Activated B cell treated with CpG ODN at 0.5 μM for 24 hours (primary cell): ENCODE measurements at places on chromosomes 4 and X. TPM values are rescaled to one million over a fixed set of nuclear protein-coding genes. Genes with fewer than 3 reads are reported as not detected.
A peak's percentile ranks its signal among the peaks of the same experiment; 100 is the strongest.

- DNase-seq, result no peak
- H3K27me3 ChIP-seq, result no peaks in the 10 kb centered on the region
- peaks cover 4% of the 10 kb centered on the region for H3K4me1 ChIP-seq
- H3K36me3 ChIP-seq, result peaks cover 40% of the 10 kb centered on the region
- H3K4me3 ChIP-seq, result no peak overlapping the region
- no peak overlapping the region for H3K27ac ChIP-seq
Measured at GRCh38 chr4:87101543-87102199, 118.7 kb downstream of the KLHL8 start.

DNA sequence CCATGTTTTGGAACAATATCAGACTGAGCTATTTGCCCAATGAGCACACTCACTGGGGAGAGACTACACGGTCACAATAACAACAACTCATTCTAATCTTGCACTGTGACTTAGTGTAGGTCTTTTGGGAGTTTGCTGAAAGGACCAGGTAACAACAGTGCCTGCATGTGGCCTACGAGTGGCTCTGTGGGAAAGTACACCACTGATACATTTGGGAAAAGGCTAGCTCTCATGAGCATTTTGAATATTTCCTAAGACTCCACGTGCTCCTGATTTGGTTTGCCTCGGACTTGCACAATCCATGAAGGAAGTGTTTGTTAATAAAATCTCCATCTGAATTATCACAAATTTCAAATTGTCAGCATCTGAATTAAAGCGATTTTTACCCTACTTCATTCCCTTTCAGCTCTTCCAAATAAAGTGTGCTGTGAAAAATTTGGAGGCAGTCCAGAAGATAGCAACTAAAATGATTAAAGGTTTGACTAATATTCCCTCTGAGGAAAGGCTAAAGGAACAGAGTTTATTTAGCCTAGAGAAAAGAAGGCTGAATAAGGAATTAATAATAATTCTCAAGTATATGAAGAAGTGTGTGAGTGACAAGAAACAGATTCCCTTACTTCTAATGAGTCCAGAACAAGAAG is 406.4 kb downstream of the PPARGC1A start:
- no peaks in the 10 kb centered on the region for H3K4me1 ChIP-seq
- no peaks in the 10 kb centered on the region for H3K27me3 ChIP-seq
- H3K27ac ChIP-seq, result no peak overlapping the region
- no peak overlapping the region for H3K4me3 ChIP-seq
- no peak for DNase-seq

DNA sequence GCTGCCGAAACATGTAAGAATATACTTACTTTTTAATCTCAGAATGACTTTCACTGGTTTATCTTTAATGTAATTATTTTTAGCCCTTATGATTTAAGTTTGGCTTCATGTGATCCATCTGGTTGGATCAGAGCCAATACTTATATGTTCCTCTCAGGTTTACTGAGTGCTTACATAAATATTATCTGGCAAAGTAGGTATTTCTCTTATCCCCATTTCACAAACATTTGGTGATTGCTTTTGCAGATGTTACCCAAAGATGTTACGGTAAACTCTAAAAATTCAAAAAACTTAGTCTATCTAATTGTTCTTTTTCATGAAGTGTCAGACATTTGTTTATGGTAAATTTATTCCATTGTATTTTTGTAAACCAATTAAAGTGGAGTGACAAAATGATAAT is 115.0 kb upstream of the TLL1 start:
- H3K27me3 ChIP-seq, result no peaks in the 10 kb centered on the region
- H3K27ac ChIP-seq, result no peak overlapping the region
- H3K4me1 ChIP-seq, result no peaks in the 10 kb centered on the region
- no peaks in the 10 kb centered on the region for H3K36me3 ChIP-seq

DNA sequence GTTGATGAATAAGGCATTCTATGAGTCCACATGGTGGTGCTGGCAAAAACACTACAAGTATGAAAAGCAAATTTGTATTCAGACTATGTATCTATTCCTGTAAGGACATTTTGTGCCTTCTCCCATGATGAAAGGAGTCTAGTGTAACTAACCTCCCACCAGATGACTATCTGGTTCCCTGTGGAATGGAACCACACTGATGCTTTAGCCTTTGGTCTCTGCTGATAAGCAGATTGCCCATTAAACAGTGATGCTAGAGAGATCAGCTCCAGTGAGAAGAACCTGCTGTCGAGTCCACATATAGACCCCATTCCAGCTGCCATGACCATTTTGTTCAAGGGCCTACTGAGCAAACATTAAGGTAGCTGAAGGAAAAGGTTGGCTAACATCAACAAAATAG is 10.5 kb upstream of the THOC2 start:
- no peaks in the 10 kb centered on the region for H3K36me3 ChIP-seq
- no peaks in the 10 kb centered on the region for H3K4me1 ChIP-seq
- no peak for DNase-seq
- no peaks in the 10 kb centered on the region for H3K27me3 ChIP-seq

DNA sequence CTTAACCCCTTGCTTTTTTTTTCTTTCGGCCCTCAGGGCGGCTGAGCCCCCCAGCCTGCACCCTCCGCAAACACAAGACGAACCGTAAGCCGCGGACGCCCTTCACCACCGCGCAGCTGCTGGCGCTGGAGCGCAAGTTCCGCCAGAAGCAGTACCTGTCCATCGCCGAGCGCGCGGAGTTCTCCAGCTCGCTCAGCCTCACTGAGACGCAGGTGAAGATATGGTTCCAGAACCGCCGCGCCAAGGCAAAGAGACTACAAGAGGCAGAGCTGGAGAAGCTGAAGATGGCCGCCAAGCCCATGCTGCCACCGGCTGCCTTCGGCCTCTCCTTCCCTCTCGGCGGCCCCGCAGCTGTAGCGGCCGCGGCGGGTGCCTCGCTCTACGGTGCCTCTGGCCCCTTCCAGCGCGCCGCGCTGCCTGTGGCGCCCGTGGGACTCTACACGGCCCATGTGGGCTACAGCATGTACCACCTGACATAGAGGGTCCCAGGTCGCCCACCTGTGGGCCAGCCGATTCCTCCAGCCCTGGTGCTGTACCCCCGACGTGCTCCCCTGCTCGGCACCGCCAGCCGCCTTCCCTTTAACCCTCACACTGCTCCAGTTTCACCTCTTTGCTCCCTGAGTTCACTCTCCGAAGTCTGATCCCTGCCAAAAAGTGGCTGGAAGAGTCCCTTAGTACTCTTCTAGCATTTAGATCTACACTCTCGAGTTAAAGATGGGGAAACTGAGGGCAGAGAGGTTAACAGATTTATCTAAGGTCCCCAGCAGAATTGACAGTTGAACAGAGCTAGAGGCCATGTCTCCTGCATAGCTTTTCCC is 3.4 kb downstream of the MSX1 start:
- H3K27ac ChIP-seq, result no peak overlapping the region
- no peak overlapping the region for H3K4me3 ChIP-seq
- peaks cover 2% of the 10 kb centered on the region for H3K36me3 ChIP-seq
- no peak for DNase-seq
- H3K4me1 ChIP-seq, result peaks cover 29% of the 10 kb centered on the region
- peaks cover 57% of the 10 kb centered on the region for H3K27me3 ChIP-seq

GRCh38 chrX:6262959-6263358 is 34.3 kb upstream of the NLGN4X start:
- no peak for DNase-seq
- H3K4me1 ChIP-seq, result no peaks in the 10 kb centered on the region
- no peaks in the 10 kb centered on the region for H3K36me3 ChIP-seq
- no peak overlapping the region for H3K27ac ChIP-seq
- no peak overlapping the region for H3K4me3 ChIP-seq
- no peaks in the 10 kb centered on the region for H3K27me3 ChIP-seq

- no peak overlapping the region for H3K4me3 ChIP-seq
- H3K27me3 ChIP-seq, result peaks cover 36% of the 10 kb centered on the region
- H3K4me1 ChIP-seq, result peaks cover 3% of the 10 kb centered on the region
- DNase-seq, result no peak
- no peaks in the 10 kb centered on the region for H3K36me3 ChIP-seq
- no peak overlapping the region for H3K27ac ChIP-seq
Measured at GRCh38 chrX:642436-643240, 12.0 kb downstream of the SHOX start.

- no peaks in the 10 kb centered on the region for H3K36me3 ChIP-seq
- peak overlapping the region; percentile 95 for H3K27ac ChIP-seq
- H3K27me3 ChIP-seq, result peaks cover 5% of the 10 kb centered on the region
Measured at GRCh38 chr4:3387154-3387942, 54.4 kb upstream of the HGFAC start.

DNA sequence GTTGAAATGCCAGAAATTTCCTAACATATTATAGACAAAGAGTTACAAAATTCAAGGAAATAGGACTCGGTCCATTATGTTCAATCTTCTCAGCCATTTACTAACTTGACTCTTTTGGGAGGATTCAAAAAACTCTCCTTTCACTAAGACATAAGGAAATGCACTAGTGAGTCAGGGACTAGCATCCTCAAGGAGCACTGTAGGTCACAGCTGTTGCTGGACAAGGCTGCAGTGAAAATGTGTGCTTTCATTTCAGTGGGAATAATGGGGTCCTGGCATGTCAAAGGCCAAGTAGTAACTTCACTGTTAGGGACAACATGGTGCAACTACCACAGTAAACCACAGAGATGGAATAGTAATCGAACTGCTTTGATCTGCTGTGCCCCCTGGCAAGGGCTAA is 56.9 kb upstream of the ABCG2 start:
- H3K4me3 ChIP-seq, result no peak overlapping the region
- H3K27me3 ChIP-seq, result peaks cover 2% of the 10 kb centered on the region
- no peaks in the 10 kb centered on the region for H3K36me3 ChIP-seq
- H3K27ac ChIP-seq, result no peak overlapping the region
- DNase-seq, result no peak

- no peak for DNase-seq
- H3K27ac ChIP-seq, result no peak overlapping the region
- peaks cover 8% of the 10 kb centered on the region for H3K4me1 ChIP-seq
- no peaks in the 10 kb centered on the region for H3K36me3 ChIP-seq
- H3K4me3 ChIP-seq, result no peak overlapping the region
Measured at GRCh38 chrX:39773923-39774773, 323.6 kb downstream of the BCOR start.

DNA sequence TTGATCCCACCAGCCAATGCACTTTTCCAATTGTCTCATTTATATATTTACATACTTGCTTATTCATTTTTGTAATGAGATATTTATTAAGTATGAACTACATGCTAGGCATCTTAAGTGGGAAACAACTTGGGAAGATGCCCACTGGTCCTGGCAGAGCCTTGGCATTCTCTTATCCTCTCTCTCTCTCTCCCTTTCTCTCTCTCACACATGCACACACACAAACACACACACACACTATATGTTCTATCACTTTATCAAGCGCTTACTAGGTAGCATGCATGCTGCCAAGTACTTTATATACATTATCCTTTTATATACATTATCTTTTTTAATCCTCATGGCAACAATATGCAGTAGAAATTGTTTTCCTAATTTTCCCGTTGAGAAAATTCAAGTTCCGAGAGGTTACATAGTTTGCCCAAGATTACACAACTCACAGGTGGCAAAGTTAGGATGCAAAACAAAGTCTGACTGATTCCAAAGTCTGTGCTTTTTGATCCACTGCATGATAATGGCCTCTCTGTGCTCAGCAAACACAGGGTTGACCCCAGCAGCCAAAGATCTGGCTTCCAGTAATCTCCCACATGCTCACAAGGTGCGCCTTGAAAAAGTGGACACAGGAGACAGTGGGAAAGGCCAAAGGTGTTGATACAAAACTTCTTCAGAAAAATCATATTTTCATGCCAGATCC is 173.1 kb upstream of the KLF3 start:
- no peak overlapping the region for H3K27ac ChIP-seq
- peaks cover 5% of the 10 kb centered on the region for H3K27me3 ChIP-seq
- no peak overlapping the region for H3K4me3 ChIP-seq
- no peaks in the 10 kb centered on the region for H3K4me1 ChIP-seq
- DNase-seq, result no peak

DNA sequence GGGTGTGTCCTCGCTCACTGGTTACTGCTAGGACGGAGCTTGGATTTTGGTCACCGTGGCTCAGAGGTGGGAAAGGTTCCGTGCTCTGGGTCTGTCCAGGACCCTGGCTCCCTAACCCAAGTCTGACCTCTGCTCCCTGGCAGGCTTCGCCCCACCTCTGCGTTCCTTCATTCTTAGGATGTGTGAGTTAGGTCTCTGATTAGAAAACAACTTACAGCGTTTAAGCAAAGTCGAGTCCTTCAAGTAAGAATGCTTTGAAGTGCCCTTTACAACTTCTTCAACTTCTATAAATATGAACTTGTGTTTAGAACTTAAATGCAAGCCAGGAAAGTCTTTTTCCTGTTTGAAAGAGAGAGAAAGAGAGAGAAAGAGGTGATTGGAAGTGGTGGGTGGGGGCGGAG is 891 bp downstream of the TLR2 start:
- H3K36me3 ChIP-seq, result peaks cover 25% of the 10 kb centered on the region
- no peak overlapping the region for H3K27ac ChIP-seq
- peaks cover 5% of the 10 kb centered on the region for H3K27me3 ChIP-seq
- peak overlapping the region; percentile 82 for H3K4me3 ChIP-seq
- H3K4me1 ChIP-seq, result peaks cover 12% of the 10 kb centered on the region
- DNase-seq, result no peak

DNA sequence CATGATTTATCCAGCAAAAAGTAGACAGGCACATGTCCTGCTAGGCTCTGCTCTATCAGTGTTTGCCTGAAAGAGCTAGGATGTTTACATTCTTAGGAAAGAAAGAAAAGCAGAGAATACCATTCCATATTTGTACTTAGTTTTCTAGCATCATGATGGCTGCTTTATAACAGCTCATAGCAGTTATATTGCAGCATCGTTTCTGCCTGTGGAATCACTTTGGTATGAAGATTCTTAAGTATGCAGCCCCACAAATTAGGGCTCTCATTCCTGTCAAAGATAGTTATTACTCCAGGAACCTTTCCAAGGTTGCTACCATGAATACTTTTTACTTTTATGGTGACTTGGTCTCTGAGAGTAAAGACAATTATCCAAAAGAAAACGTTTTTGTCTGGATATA is 119.0 kb upstream of the MYOZ2 start:
- DNase-seq, result no peak
- H3K4me1 ChIP-seq, result no peaks in the 10 kb centered on the region
- H3K27me3 ChIP-seq, result peaks cover 24% of the 10 kb centered on the region
- no peak overlapping the region for H3K4me3 ChIP-seq
- no peaks in the 10 kb centered on the region for H3K36me3 ChIP-seq
- H3K27ac ChIP-seq, result no peak overlapping the region

DNA sequence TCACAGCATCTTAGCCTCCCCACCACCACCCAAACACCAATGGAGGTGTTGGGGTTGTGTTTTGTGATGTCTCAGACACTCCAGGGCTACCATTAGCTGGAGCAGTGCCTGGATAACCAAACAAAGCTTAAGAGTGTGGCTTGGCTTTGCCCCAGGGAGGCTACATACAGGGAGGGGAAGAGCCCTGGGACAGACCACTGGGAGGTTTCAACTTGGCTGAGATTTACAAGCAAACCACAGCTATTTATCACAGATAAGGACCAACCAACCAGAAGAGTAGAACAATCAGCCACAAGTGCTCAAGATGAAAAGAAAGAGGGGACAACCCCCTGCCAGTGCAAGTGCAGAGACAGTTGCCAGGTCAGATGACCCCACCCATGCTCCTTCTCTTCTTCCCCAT is 24.1 kb downstream of the SOX3 start:
- DNase-seq, result no peak
- H3K36me3 ChIP-seq, result no peaks in the 10 kb centered on the region
- no peaks in the 10 kb centered on the region for H3K27me3 ChIP-seq
- no peak overlapping the region for H3K27ac ChIP-seq
- H3K4me3 ChIP-seq, result no peak overlapping the region

Gene CXCL13
- 0.44 TPM in 1 of 2 replicates, not detected in the other for total RNA-seq

Gene ADAM29
- total RNA-seq, result not detected in 2 replicates

Gene CTBP1
- total RNA-seq, result 162 and 175 TPM in 2 replicates

Gene PAGE1
- not detected in 2 replicates for total RNA-seq

Gene GNRHR
- total RNA-seq, result not detected in 2 replicates

Gene TRIM60
- total RNA-seq, result not detected in 2 replicates

Gene ZNF157
- total RNA-seq, result 1.2 and 1.8 TPM in 2 replicates

Gene TMEM35A
- not detected in 2 replicates for total RNA-seq

Gene DCAF16
- total RNA-seq, result 42.9 and 57.2 TPM in 2 replicates
